ENCODE measurements at places on chromosomes 4 and X.

- no peak for DNase-seq
Observed at GRCh38 chrX:55129361-55129760, 40.5 kb downstream of the PAGE2 start.

DNA sequence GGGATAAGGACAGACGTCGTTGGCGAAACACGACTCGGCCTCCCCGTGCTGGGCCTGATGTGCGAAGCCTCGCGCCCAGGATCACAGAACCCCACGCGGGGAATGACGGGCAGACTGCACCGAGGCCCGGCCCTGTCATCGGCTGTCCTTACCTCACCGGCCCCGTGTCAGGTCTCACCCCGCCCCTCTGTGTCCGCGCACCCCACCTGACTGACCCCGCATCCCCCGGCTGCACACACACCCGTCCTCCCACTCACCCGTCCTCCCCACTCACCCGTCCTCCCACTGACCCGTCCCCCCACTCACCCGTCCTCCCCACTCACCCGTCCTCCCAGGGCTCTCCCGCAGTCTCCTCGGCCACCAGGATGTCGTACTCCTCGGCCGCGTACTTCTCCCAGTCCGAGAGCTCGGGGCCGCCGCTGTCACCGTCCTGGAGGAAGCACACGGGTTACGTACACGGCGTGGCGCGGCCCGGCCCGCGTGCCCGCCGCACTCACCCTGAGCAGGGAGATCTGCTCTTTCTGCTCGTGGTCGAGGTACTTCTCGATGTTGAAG is 19.8 kb upstream of the GTPBP6 start:
- DNase-seq, result no peak

DNA sequence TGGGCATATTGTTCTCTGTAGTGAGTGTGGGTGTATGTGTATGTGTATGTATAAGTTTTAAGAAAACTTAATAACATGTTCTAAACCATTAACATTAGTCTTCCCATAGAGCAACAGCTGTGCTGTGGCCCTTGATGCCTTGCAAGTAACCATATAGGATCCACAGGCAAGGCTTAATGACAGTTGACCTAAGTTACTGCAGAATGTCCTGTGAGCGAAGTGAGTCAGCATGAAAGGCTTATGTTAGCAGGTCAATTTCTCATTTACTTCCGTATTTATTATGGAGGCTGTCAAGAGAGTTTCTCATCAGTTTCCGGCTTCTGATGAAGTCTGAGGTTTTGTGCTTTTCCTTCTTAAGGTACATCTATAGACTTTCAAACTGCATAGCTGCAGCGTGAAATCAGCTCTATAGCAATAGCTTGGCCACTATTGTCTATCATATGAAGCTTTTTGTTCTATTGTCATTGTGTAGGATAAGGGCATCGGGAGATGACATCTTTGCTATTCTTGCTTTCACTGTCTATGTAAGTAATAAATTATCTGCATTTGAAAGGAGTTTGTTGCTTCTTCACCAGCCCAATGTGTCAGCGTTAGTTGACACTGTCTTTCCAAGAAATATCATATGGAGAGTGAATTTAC is 1153.4 kb upstream of the AGA start:
- DNase-seq, result no peak

DNA sequence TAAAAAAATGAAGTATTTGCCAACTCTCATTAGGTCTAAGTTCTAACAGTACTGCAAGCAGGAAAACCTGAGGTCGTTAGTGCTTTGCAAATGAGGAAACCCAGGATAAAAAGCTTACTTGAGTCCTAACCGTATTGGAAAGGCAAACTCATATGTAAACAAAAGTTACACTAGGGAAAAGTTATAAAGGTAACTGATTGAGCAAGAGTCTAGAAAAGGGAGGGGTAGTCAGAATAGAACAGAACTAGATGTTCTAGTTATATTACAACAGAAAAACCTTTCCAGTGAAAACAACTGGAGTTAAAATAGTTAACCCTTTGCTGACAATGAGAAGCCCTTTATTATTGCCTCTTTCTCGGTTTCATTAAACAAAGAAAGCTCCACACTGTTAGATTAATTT is 66.4 kb upstream of the MAOA start:
- peak; percentile 0 for DNase-seq

DNA sequence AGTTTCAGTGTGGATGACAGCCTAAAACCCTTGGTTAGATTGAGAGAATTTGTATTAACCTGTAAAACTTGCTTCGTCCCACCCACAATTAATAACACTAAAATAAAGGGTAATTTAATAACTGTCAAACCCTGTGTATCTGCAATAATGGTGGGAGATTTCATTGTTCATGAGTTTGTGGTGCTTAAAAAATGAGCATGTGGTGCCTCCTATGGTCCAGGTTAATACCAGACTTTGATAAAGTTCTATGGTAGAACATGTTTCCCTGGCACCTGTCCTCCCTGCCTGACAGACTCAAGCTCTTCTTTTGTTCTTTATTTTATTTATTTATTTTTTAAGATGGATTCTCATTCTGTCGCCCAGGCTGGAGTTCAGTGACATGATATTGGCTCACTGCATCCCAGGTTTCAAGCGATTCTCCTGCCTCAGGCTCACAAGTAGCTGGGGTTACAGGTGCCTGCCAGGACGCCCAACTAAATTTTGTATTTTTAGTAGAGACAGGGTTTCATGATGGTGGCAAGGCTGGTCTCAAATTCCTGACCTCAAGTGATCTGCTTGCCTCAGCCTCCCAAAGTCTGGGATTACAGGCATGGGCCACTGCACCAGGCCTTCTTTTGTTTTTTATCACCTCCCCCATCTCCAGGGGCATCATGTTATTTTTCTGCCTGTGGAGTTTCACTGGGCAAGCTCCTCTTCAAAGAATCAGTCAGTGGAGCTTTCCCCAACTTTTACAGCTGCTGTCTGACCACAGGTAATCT is 289.2 kb downstream of the NR3C2 start:
- no peak for DNase-seq

- no peak for DNase-seq
Observed at GRCh38 chr4:33339762-33340161, 2619.6 kb downstream of the PCDH7 start.

DNA sequence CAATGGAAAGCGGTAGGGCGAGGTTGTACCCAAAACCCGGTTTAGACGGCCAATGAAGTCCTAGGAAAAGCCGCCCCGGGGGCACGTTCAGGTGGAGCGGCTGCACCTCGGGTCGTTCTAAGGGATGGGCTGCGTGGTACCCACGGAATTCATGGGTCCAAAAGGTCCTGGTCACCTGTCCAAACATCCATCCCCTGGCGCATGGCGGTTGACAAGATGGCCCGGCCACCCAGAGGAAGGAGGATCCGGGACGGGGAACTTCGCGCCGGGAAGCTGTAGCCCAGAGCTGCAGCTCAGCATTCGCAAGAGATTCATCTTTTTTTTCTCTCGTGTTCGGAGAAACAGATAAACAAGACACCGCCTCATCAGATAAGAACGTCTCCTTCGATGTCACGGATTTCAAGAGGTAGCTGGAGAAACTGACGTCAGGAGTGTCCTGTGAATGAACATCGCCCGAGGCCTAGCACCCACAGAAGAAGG is 10.9 kb downstream of the PITX2 start:
- DNase-seq, result no peak

GRCh38 chr4:68375667-68376559 is 26.0 kb upstream of the YTHDC1 start:
- peak; percentile 90 for DNase-seq
